ENCODE measurements at places on chromosomes 4 and X. TPM values are rescaled to one million over a fixed set of nuclear protein-coding genes. Genes with fewer than 3 reads are reported as not detected.

DNA sequence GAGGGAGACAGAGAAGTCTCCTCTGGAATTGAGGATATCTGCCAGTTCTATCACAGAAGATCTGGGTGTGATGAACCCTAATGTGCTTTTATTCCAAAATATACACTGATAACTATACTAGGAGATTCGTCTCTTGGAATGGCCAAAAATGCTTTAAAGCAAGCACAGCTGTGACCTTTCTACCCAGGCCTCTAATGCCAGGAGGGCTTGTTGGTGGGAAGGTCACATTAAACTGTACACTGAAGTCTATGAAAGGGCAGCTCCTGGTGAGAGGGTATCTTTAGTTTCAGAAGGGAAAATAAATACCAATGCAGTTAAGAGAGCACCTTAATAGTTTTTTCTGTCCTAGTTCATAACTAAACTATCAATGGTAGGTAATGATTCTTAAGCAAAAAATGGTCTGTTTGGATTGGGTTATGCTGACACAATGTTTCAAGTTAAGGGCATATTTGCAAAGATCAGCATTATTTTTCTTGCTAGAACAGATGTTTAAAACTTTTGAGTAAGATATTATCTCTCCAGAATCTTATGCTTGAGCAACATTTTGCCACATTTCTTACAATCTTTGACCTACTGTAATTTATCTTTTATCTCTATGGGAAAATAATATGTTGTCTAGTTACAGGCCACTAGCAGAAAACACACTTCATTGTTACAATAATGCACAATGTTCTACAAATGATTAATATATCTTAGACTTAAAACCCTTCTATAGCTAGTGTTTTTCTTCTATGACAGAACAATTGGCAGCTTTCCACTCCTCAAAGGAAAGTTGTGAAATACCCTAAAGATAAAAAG lies 59.6 kb downstream of the SEC24D start:
- no peak for DNase-seq

DNA sequence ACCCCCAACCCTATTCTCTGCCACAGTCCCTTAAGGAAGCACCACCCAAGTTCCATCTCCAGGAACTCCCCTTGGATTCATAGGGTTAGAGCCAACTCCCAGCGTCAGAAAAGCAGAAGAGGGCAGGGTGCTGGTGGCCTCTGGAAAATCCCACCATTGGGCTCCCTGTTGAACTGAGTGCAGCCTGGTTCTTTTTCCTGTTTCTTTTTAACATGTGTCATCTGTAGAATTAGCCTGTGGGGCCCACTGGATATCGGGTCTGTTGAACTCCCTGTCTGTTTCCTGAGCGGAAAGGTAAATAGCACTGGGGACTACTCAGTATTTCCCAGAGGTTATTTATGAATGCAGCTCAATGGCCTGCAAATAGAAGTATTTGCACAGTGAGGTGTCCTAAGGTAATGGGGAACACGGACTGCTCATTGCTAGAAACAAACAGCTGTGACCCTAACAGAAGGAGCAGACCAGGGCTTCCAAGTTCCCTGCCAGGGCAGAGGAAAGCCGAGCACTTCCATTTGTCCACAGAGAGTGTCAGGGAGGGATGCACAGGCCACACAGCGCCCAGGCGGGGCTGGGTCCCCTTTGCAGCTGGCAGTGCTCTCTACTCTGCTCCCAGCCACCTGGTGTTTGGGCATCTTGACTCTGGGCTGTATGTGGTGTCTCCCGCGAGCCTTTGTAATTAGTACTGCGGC lies 102.6 kb downstream of the FHDC1 start:
- no peak for DNase-seq

OPHN1 gene
- total RNA-seq: 0.23 TPM

DNA sequence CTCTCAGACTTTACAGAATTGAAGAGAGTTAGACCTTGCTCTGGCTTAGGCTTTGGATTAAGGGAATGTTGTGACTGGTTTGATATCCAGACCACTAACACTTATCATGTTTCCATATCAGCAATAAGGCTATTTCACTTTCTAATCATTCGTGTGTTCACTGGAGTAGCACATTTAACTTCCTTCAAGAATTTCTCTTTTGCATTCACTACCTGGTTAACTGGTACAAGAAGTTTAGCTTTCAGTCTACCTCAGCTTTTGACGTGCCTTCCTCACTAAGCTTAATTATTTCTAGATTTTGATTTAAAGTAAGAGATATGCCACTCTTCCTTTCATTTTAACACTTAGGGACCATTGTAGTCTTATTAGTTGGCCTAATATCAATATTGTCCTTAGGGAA lies 62.6 kb downstream of the CASP6 start:
- no peak for DNase-seq

EDA gene
- 2.8 TPM for total RNA-seq

DNA sequence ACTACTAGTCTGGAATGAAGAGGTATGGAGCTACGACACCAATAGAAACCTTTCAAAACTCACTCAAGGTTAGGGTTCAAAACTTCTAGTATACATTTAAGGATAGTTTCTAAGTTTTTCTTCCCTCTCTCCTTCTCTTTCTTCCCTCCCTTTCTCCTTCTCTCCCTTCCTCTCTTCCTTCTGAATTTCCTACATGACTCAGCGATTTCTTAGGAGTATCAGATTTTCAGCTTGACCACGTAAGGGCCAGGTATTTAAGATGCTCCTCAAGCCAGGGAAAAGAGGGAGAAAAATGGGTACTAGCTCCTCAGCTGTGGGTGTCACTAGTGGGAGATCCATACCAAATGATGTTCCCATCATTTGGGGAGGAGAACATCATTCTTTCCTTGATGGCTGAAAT lies 55.9 kb upstream of the FTHL17 start:
- DNase-seq: no peak

DNA sequence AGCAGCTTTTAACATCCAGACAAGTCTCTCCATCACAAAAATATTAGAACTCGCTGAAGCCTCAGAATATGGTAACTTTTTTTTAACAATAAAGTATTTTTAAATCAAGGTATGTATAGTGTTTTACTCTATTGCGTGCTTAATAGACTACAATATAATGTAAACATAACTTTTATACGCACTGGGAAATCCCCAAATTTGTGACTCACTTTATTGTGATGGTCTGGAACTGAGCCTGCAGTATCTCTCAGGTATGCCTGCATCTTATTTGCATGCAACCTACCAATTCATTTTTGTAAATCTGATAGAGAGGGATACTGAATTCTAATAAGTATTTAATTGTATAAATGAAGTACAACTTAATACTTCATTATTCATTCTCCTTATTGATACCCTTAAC lies 823.5 kb downstream of the ADGRL3 start:
- no peak for DNase-seq

All from CD4-positive, alpha-beta memory T cell (primary cell).